ENCODE measurements at places on chromosomes 12 and 14.

- no peak for DNase-seq
Observed at GRCh38 chr12:130965214-130965613, 11.5 kb downstream of the ADGRD1 start.

DNA sequence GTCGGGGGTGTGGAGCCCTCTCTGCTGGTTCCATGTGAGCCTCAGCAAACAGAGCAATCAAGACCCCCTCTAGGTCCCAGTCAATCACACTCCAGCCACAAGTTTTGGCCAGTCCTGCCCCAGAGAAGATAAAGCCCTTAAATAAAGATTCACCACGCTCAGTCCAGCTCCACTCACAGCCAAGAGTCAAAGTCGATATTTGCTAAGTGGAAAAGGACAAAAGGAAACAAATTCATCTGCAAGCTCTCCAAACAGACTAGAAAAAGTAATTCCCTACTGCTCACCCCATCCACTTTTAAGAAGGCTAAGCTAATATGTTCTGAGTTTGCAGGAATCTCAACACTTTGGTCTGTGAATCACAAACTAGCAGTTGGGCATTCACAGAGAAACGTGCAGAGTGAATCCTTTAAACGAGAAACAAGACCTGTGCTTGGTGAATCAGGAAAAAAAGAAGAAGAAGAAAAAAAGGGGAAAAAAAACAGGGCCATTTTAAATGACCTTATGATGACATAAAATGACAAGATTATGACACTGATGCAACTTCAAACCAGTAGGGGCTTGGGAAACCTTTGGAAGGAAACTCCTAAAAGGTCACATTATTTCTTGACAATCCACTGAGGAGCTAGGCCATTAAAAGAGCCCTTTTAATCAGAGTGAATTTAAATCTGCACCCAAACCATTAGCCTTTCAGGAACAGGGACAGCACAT lies 41.8 kb upstream of the FOXN3 start:
- DNase-seq = no peak

- no peak for DNase-seq
Observed at GRCh38 chr12:59164991-59165718, 244.9 kb upstream of the LRIG3 start.

GRCh38 chr12:94127239-94128131 lies 20.9 kb upstream of the PLXNC1 start:
- no peak for DNase-seq

- DNase-seq = no peak
Observed at GRCh38 chr14:26841920-26842741, 244.3 kb upstream of the NOVA1 start.

All from stimulated activated CD4-positive, alpha-beta T cell treated with anti-CD3 and anti-CD28 coated beads, Interleukin-1b, Interleukin-23, amount 100 ng/mL, for 1 hour (primary cell).